ENCODE measurements at places on chromosomes 2 and 18.

GRCh38 chr2:145015561-145015960 is 495.6 kb upstream of the ZEB2 start:
- H3K27ac ChIP-seq = no peak overlapping the region
- H3K36me3 ChIP-seq = no peaks in the 10 kb centered on the region
- H3K27me3 ChIP-seq = peaks cover 5% of the 10 kb centered on the region
- no peak overlapping the region for H3K4me3 ChIP-seq

- H3K36me3 ChIP-seq = no peaks in the 10 kb centered on the region
- no peak overlapping the region for H3K4me3 ChIP-seq
- H3K27me3 ChIP-seq = peaks cover 2% of the 10 kb centered on the region
- H3K27ac ChIP-seq = no peak overlapping the region
Measured at GRCh38 chr2:74708883-74709282, 54.8 kb downstream of the SEMA4F start.

DNA sequence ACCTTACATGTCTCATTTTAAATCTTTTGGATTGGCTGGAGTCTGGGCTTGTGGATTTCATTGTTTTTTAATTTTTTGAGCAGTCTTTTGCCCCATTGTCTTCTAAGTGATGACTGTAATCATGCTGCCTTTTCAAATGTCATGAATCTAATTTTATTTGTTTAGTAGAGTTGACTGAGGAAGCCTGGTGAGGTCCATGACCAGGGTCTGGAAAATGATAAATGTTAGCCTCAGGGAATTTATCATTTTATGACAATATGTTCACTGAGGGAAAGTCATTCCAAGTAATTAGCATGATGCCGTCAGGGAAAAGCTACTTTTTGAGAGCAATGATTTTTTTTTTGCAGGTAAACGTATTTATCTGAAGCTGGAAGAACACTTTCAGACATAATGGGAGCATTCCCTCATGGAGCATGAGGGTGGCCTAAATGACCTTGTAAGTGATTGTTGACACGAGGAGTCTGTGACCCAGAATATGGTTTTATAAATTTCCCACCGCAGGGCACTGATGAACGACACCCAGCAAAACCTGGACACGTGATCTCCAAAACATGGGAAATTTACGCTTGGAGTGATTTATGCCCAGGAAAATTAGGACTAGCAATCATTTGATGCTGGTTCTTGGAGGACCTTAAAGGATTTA is 155.3 kb upstream of the NABP1 start:
- H3K4me3 ChIP-seq = no peak overlapping the region
- peaks cover 12% of the 10 kb centered on the region for H3K27me3 ChIP-seq
- H3K27ac ChIP-seq = no peak overlapping the region
- no peak for DNase-seq
- H3K36me3 ChIP-seq = no peaks in the 10 kb centered on the region

DNA sequence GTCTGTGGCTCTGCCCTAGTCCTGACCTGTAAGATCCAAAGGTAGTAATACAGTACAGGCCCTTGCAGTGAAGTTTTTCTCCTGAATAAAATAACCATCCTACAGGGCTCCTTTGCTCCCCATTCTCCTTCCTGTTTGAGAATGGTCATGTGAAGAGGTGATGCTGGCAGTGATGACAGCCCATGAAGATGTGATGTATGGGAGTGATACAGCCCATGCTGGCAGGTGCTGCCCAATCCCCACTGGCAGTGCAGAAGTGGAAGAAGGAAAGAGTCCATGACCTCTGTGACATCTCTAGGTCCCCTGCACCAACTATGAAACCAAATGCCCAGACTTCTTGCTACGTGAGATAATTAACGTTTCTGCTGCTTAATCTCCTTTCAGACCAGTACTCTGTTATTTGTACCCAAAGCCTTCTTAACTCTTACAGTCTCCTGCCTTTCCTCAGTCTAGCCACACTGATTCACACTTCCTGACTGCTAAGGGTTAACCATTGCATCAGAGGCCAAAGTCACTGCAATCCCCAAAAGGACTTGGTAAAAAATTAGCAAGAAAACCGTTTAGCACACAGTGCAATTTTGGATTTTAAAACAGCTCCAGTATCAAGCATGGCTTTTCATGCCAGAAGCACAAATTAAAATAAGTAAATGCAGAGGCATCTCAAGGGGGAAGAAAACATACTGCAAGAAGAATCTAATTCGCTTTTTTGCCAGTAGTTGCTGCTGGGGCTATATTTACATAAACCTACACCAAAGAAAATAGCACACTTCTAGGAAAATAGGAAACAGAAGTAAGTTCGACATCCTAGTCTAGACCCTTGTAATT is 98.0 kb downstream of the STK39 start:
- H3K4me1 ChIP-seq = peaks cover 14% of the 10 kb centered on the region
- no peaks in the 10 kb centered on the region for H3K36me3 ChIP-seq
- peak overlapping the region; percentile 30 for H3K27ac ChIP-seq
- H3K27me3 ChIP-seq = no peaks in the 10 kb centered on the region
- peak overlapping the region; percentile 32 for H3K4me3 ChIP-seq

- DNase-seq = peak; percentile 60
- no peaks in the 10 kb centered on the region for H3K27me3 ChIP-seq
- H3K27ac ChIP-seq = peak overlapping the region; percentile 6
- H3K4me3 ChIP-seq = no peak overlapping the region
- H3K36me3 ChIP-seq = peaks cover 3% of the 10 kb centered on the region
- no peaks in the 10 kb centered on the region for H3K4me1 ChIP-seq
Measured at GRCh38 chr2:241224018-241224850, 35.8 kb downstream of the ANO7 start.

DNA sequence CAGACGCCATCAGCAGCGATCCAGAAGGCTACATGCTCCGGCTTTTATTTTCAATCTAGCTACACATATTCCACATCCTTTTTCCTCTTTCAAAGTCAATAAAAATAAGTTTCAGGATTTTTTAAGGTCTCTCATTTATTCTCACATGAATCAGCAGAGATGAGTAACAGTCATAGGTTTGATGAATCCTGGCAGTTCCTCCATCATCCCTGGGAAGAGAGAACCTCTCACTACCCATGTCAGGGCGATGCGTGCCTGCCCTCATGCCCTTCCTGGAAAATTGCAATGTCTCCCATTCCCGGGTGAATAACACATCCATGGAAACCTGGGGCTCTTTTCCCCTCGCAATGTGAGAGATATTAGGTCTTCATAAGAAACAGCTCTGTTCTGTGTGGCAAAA is 301.1 kb upstream of the SMIM21 start:
- no peak overlapping the region for H3K27ac ChIP-seq
- peaks cover 17% of the 10 kb centered on the region for H3K27me3 ChIP-seq
- no peak for DNase-seq
- H3K4me1 ChIP-seq = no peaks in the 10 kb centered on the region
- H3K36me3 ChIP-seq = no peaks in the 10 kb centered on the region
- no peak overlapping the region for H3K4me3 ChIP-seq

DNA sequence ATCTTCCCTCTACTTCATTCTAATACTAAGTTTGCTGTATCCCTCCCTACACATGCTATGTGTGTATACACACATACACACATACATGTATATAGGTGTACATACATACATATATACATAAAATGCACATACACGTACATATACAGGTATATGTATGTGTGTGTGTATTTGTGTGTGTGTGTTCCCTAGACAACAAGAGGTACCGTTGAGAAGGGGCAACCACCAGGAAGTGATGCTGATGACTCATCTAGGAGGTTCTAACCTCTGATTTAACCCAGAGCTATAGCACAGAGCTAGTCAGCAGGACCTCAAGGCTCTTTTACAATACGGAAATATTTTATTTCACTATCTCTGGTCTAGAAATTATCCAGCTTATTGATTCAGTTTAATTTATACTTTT is 139.2 kb downstream of the LAMA3 start:
- peaks cover 6% of the 10 kb centered on the region for H3K4me1 ChIP-seq
- peak; percentile 68 for DNase-seq
- no peaks in the 10 kb centered on the region for H3K27me3 ChIP-seq
- H3K36me3 ChIP-seq = no peaks in the 10 kb centered on the region

GRCh38 chr18:56255381-56255780 is 383.0 kb downstream of the TXNL1 start:
- no peak overlapping the region for H3K4me3 ChIP-seq
- H3K27me3 ChIP-seq = no peaks in the 10 kb centered on the region
- H3K4me1 ChIP-seq = no peaks in the 10 kb centered on the region
- H3K36me3 ChIP-seq = no peaks in the 10 kb centered on the region

GRCh38 chr2:151029406-151030157 is 232.1 kb downstream of the RBM43 start:
- no peak overlapping the region for H3K27ac ChIP-seq
- H3K4me3 ChIP-seq = no peak overlapping the region
- DNase-seq = no peak
- no peaks in the 10 kb centered on the region for H3K4me1 ChIP-seq

Data from natural killer cell treated with Interleukin-12 subunit alpha and Interleukin-12 subunit beta and Interleukin-15 and Interleukin-18, amount 100 ng/mL, for 72 hours (primary cell).